ENCODE measurements at places on chromosomes 2 and 18.
A peak's percentile ranks its signal among the peaks of the same experiment; 100 is the strongest.

- H3K27ac ChIP-seq = no peak overlapping the region
- H3K4me3 ChIP-seq = no peak overlapping the region
- H3K27me3 ChIP-seq = peaks cover 18% of the 10 kb centered on the region
- no peaks in the 10 kb centered on the region for H3K36me3 ChIP-seq
These were observed 41.6 kb downstream of the KCNE4 start for GRCh38 chr2:223093436-223094241.

DNA sequence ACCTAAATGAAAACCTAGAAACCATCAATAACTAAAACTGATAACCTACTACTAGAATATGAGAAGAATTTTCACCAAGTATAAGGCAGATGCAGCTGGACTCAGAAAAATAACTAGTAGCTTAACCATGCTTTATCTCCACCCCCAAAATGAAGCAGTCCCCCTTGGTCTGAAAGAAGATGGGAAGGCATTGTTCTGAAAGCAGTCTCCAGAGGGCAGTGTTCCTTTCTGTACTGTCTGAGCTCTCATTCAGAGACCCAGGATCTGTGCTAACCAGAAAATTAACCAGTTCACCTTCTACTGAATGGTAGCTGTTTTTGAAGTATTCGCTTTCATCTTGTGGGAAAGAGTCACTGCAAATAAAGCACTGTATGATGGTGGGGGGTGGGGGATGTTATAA, 273.0 kb downstream of the PDE11A start:
- H3K27ac ChIP-seq = no peak overlapping the region
- H3K36me3 ChIP-seq = peaks cover 4% of the 10 kb centered on the region
- H3K4me3 ChIP-seq = no peak overlapping the region
- H3K27me3 ChIP-seq = peaks cover 28% of the 10 kb centered on the region

- no peaks in the 10 kb centered on the region for H3K4me1 ChIP-seq
- H3K27ac ChIP-seq = no peak overlapping the region
- H3K36me3 ChIP-seq = no peaks in the 10 kb centered on the region
- H3K4me3 ChIP-seq = no peak overlapping the region
These were observed 418.2 kb upstream of the SLC39A10 start for GRCh38 chr2:195238826-195239225.

DNA sequence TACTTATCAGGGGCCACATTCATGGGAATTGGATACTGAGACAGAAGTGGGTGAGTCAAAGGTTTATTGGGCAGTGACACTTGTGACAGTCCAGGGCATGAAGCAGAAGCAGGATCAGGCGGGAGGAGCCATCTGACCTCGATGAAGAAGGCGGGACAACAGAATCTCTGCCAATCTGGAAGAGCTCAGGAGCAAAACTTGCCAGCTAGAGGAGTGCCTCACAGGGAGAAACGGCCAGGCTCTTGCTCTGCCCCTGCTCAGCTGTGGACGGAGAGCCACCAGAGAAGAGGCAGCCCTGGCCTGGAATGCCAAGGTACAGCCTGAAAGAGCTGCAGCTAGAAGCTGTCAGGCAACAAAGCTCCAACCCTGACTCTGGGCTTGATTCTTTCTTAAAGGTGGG, 16.9 kb downstream of the DAW1 start:
- H3K27me3 ChIP-seq = no peaks in the 10 kb centered on the region
- no peak overlapping the region for H3K27ac ChIP-seq
- H3K4me1 ChIP-seq = peaks cover 6% of the 10 kb centered on the region
- H3K36me3 ChIP-seq = no peaks in the 10 kb centered on the region
- no peak overlapping the region for H3K4me3 ChIP-seq

GRCh38 chr2:233395687-233396086, 41.4 kb downstream of the DGKD start:
- H3K36me3 ChIP-seq = peaks cover 6% of the 10 kb centered on the region
- no peak for DNase-seq
- H3K27me3 ChIP-seq = no peaks in the 10 kb centered on the region
- H3K4me3 ChIP-seq = no peak overlapping the region
- H3K4me1 ChIP-seq = peaks cover 28% of the 10 kb centered on the region
- peak overlapping the region; percentile 83 for H3K27ac ChIP-seq

DNA sequence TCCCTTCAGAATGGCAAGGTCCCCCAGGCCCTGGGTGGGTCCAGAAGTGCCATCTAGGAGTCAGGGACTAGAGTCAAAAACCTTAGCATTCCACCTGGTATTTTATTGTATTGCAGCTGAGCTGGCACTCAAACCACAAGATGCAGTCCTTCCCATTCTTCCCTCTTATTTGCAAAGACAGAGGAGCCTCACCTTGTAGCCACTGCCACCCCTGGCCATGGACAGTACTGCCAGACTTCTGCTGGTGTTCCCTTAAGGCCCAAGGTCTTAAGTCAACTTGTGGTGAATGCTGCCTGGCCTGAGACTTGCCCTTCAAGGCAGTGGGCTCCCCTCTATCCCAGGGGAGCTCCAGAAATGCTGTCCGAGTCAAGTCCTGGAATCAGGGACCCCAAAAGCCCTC, 6.9 kb downstream of the UGT1A10 start:
- H3K4me1 ChIP-seq = peaks cover 7% of the 10 kb centered on the region
- no peak for DNase-seq
- peaks cover 9% of the 10 kb centered on the region for H3K27me3 ChIP-seq
- H3K4me3 ChIP-seq = no peak overlapping the region

GRCh38 chr2:207251022-207251421, 85.3 kb upstream of the KLF7 start:
- H3K4me1 ChIP-seq = peaks cover 2% of the 10 kb centered on the region
- no peak overlapping the region for H3K27ac ChIP-seq
- DNase-seq = no peak
- H3K36me3 ChIP-seq = no peaks in the 10 kb centered on the region
- H3K27me3 ChIP-seq = peaks cover 31% of the 10 kb centered on the region
- no peak overlapping the region for H3K4me3 ChIP-seq

DNA sequence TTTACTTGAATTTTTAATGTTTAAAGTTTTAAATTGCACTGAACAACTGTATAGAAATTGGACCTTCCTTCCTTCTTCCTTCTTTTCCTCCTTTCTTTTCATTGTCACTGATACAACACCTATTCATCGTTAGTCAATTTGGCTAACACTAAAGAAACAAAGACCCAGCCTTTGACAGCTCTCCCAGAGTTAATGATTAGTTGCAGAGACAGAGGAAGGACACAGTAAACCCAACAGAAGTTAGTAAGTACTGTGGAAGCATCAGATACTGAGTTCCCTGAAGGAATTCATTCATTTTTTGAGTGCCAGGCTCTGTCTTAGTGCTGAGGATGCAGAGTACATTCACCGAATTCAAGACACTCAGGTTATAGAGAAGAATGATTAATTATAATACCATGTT, 77.9 kb upstream of the RAB27B start:
- H3K4me3 ChIP-seq = no peak overlapping the region
- DNase-seq = no peak
- no peaks in the 10 kb centered on the region for H3K27me3 ChIP-seq
- H3K27ac ChIP-seq = no peak overlapping the region

DNA sequence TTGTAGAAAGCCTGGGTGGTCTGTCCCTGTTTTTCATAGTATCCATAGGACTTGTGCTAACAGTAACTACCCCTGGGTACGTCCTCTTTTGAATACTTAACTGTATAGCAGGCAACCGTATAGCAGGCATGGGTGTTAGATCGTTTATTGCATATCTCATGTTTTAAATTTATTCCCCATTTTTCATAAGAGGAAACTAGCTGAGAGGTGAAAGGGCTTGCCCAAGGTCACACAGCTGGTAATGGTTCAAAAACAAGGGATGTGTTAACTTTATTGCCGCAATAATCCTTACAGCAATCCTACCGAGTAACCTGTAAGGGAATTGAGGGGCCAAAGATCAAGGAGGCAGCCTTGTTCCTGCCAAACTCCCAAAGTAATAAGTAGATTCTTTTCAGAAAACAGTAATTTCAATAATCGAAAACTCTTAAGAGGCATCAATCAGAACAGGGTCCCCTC, 990 bp upstream of the MGAT4A start:
- H3K36me3 ChIP-seq = no peaks in the 10 kb centered on the region
- no peak for DNase-seq
- no peaks in the 10 kb centered on the region for H3K27me3 ChIP-seq

DNA sequence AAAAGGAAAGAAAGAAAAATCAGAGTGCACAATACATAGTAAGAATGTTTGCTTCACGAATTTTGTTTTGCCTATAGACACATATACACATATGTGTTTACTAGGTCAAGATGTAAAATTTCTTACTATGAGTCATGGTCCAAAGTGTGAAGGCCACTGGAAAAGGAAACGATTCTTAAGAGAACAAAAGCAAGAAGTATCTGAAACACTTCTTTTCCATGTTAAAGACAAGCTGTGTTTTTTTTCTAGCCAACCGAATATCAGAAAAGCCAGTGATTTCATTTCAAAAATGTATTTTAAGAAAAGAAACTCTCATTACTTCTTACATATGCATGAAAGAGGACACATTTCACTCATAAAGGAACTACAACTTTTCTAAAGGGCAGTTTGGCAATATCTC, 24.9 kb downstream of the PECR start:
- DNase-seq = no peak
- H3K4me3 ChIP-seq = no peak overlapping the region
- peaks cover 14% of the 10 kb centered on the region for H3K4me1 ChIP-seq
- H3K27me3 ChIP-seq = no peaks in the 10 kb centered on the region

DNA sequence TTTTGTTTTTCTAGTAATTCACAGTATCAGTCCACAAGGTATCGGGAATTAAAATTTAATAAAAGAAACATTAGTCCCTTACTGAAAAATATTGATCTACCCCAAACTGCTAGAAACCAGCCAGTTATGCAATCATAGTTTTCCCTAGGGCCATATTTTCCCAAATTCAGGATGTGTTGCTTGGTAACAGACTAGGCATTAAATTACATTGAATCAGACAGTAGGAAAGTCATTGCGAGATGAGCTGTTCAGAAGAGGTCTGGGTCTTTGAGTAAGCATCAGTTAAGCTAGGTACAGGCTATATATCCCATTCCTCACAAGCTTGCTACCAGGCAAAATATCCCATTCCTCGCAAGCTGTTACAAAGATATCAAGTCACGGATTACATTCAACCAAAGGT, 123.0 kb upstream of the CCDC150 start:
- H3K36me3 ChIP-seq = peaks cover 3% of the 10 kb centered on the region
- H3K27ac ChIP-seq = no peak overlapping the region
- no peak for DNase-seq
- no peak overlapping the region for H3K4me3 ChIP-seq
- peaks cover 24% of the 10 kb centered on the region for H3K27me3 ChIP-seq

DNA sequence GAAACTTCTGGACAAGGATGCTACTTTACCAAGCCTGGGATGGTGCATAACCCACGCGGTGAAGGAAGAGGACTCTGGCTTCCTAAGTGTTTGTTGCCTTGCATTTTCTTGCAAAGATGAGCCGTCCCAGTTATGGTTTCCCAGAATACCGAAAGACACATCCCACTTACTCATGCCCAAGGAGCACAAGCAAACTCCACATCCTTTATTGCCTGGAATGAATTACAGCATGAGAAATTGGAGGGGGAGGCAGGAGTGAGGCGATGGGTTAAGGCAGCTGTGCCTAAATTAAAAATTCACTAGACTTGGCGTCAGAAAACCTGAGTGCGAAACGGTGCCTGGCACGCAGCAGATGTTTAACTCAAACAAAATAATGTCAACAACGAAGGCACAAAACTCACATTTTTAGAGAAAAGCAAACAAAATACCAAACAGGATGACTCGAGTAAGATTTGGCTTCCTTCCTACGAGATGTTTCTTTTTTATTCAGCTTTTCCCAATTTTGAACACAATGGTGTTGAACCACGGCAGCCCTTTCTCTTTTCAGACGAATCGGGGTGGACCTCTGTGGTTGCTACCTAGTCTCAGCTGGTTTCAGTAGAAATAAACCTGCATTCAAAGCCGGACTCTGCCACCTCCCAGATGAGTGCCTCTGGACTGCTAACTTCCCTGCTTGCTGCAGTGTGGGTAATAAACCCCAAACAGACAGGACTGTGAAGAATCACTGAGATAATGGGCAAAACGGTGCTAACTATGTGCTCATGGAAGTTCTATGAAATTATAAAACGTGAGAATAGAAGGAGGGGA, 100.3 kb upstream of the NCK2 start:
- H3K4me1 ChIP-seq = no peaks in the 10 kb centered on the region
- H3K36me3 ChIP-seq = peaks cover 3% of the 10 kb centered on the region
- H3K27me3 ChIP-seq = peaks cover 21% of the 10 kb centered on the region
- no peak overlapping the region for H3K27ac ChIP-seq
- DNase-seq = no peak
- H3K4me3 ChIP-seq = no peak overlapping the region

DNA sequence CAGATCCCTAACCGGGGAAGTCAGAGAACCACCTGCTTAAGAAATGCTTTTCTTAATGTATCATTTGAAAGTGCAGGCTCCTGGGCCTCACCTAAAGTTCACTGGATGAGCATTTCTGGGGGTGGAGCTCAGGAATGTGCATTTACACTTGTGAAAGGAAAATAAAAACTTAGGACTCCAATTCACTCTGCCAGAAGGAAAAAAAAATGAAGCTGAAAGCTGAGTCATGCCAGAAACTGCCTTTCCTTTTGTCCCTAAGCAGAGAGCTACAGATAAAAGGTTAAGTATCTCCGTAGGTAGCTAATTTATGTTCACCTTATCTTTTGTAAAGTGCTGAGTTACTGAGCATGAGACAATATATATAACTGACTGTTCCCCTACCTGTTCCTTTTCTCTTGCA, 229.5 kb upstream of the MEX3C start:
- H3K27ac ChIP-seq = no peak overlapping the region
- H3K27me3 ChIP-seq = peaks cover 29% of the 10 kb centered on the region
- no peaks in the 10 kb centered on the region for H3K4me1 ChIP-seq
- H3K36me3 ChIP-seq = no peaks in the 10 kb centered on the region

GRCh38 chr18:78892177-78892576, 87.4 kb upstream of the SALL3 start:
- H3K27me3 ChIP-seq = peaks cover 5% of the 10 kb centered on the region
- H3K4me1 ChIP-seq = no peaks in the 10 kb centered on the region
- H3K4me3 ChIP-seq = no peak overlapping the region
- H3K36me3 ChIP-seq = no peaks in the 10 kb centered on the region

DNA sequence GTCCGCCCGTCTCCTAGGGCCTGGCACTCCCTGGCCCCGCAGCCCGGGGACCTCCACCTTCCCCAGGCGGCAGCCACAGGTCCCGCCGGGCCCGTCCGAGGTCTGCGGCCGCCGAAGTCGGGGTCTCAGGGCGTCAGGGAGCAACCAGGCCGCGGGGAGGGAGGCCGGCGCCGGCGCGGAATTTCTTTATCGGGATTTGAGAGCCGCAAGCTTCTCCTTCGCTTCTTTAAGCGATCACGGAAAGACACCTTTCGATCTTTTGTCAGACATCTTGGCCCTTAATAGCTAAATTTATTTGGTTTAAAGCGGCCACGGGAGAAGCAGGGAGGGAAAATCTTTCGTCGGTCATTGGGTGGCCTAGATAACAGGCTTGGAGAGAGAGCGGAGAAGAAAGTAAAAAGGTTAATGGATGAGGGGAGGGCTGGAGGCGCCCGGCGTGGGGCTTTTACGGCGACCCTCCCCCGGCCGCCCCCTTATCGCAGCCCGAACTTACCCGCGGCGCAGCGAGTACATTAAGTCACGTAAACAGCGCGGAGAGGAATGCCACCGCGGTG, 4.3 kb upstream of the GATA6 start:
- no peak overlapping the region for H3K27ac ChIP-seq
- no peak for DNase-seq
- H3K4me3 ChIP-seq = no peak overlapping the region
- H3K4me1 ChIP-seq = peaks cover 2% of the 10 kb centered on the region

GRCh38 chr2:88437010-88437409, 15.5 kb downstream of the FOXI3 start:
- H3K4me1 ChIP-seq = no peaks in the 10 kb centered on the region
- no peaks in the 10 kb centered on the region for H3K36me3 ChIP-seq
- H3K27me3 ChIP-seq = peaks cover 32% of the 10 kb centered on the region
- no peak overlapping the region for H3K27ac ChIP-seq
- no peak overlapping the region for H3K4me3 ChIP-seq

Measured in T-helper 17 cell (primary cell).